ENCODE measurements at places on chromosomes 5 and 9.

DNA sequence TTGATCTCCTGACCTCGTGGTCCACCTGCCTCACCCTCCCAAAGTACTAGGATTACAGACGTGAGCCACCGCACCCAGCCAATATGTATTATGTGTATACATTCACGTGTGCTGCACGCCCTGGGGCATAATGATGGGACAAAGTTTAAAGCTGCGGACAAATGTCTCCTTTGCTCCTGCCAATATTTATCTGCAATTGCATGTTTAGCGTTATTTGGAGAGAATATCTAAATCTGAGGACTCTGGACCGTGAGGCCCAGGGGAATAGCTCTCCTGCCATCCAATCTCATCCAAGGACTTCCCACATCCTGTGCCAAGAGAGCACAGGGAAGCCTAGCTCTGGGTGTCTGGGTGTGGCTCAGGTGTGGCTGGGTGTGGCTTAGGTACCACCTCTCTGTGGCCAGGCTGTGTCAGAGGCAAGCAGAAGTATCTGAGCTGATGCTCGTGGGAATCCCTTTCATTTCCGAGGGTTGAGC lies 6.9 kb upstream of the BOD1 start:
- DNase-seq, result no peak

- no peak for DNase-seq
These were observed 143.9 kb downstream of the SEMA5A start for GRCh38 chr5:9401786-9402472.

DNA sequence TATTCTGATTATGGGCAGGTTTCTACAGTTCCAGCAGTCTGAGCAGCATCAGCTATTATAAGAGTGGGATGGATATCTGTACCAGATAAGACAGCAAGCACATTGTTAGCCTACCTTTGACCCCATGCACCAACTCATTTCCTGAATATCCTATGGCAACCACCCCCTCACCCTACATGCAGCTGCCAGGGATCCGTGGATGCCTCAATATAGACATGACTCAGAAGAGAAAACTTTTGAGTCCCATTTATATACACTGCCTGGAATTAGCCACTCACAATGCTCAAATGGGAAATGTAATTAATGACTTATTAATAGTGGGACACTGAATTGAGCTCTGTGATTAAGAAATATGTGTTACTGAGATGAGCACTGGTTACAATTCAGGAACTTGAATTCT lies 124.4 kb downstream of the SSBP2 start:
- no peak for DNase-seq

DNA sequence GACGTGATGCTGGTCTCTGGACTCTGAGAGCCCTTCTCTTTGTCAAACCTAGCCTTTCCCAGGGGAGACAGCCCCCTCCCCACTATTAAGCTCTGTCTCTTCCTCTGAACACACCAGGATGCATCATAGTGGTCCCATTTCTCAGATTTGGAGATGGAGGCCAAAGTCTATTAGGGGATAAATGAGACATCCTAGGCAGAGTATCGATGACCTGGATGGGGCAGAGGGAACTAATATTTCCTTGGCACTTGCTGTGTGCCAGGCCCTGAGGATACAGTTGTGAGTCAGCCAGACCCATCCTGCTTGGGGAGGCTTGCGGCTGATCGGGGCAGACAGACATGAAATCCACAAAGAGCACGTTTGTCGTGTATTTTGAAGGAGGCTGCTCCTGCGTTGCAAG lies 5.2 kb downstream of the DNM1 start:
- no peak for DNase-seq

DNA sequence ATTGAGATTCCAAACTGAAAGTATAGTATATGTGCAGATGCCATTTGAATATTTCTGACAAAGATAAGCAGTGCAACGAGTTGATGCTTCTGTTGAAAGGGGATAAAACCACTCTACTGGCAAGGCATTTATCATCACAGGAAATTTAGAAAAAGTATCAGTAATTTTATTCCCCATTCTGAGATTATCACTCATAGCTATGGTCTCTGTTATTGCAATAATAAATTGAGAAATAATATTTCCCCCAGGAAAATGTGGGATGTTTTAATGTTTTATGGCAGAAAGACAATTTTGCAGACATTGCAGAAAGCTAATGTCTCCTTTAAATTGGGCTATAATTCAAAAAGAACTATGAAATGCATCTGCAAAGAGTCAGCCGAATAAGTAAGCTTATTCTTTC lies 1612.7 kb upstream of the ACO1 start:
- DNase-seq, result no peak

DNA sequence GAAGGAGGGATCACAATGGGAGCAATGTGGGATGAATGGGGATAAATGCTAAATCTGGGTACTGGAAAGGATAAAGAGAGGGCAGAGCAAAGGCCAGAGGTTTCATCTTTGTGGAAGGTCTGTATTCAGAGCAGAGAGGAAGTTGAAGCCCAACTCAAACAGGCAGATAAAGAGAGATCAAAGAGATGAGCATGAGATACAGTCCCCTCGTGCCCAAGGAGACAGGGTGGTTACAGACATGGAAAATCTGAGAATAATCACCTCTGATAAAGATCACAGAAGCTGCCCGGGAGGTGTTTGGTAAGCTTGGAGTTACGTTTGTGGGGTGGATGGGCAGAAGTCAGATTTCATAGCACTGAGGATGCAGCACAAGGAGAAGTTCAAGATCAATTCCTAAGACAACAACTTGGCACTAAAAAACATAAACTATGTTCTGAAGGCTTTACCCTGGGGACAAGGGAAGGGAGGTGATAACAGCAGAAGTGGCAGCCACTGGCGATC lies 459 bp upstream of the ERAP2 start:
- DNase-seq, result no peak

- DNase-seq, result no peak
These were observed 39.8 kb downstream of the HMCN2 start for GRCh38 chr9:130305381-130305780.
